Bronchial smooth muscle cell (primary cell): ENCODE measurements at places on chromosomes 7 and 10. TPM values are rescaled to one million over a fixed set of nuclear protein-coding genes. Genes with fewer than 3 reads are reported as not detected.

The TYSND1 gene
- total RNA-seq: 4.9 and 9.8 TPM in 2 replicates

The GPR141 gene
- not detected in 2 replicates for total RNA-seq

The NPY4R2 gene
- not detected in 2 replicates for total RNA-seq

The CDCA7L gene
- total RNA-seq: 30.1 and 32.2 TPM in 2 replicates

The NAT16 gene
- total RNA-seq: not detected in 2 replicates

The PRKAR2B gene
- 2.4 and 3.4 TPM in 2 replicates for total RNA-seq

The CYP2C19 gene
- not detected in 2 replicates for total RNA-seq

The PTF1A gene
- total RNA-seq: not detected in 2 replicates

The KCP gene
- total RNA-seq: 0.32 and 0.34 TPM in 2 replicates

The FAM25A gene
- not detected in 2 replicates for total RNA-seq

The FXYD4 gene
- total RNA-seq: not detected in 2 replicates

The CNNM1 gene
- total RNA-seq: under 0.01 TPM in 2 replicates

The ZNF804B gene
- not detected in 2 replicates for total RNA-seq

The CNTNAP2 gene
- not detected in 2 replicates for total RNA-seq
